Putamen (tissue), 1 donor: ENCODE measurements at places on chromosomes 16 and 17.
A peak's percentile ranks its signal among the peaks of the same experiment; 100 is the strongest.

- no peak for DNase-seq
Measured at GRCh38 chr16:84660973-84661372, 12.7 kb downstream of the KLHL36 start.

DNA sequence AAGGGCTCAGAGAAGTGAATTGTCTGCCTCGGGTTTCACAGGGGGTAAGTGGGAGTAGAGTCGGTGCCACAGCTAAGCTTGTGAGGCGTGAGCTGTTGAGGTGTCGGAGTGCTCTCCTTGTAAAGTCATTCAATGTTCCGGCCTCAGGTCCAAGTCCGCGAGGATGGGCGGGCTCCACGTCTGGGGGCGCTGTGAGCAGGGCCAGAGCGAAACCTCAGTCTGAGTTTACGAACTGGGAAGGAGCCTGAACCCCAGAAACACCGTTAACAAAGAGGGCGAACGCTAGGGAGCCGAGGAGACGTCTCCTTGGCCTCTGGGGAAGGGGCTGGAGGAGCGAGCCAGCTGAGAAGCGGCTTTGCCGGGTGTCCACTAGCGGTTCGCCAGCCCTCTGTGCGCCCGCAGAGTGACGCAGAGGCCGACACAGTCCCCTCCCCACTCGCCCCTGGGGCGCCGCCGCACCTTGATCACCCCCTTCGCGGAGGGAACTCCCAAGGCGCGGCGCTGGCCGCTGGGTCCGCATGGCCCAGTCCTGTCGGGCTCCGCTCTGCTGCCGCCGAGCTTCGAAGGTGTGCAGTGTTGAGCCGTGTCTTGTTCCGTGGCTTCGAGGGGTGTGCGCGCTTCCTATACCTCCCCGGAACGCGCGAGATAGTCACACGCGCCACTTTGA lies 4.9 kb downstream of the IRX3 start:
- DNase-seq: no peak

DNA sequence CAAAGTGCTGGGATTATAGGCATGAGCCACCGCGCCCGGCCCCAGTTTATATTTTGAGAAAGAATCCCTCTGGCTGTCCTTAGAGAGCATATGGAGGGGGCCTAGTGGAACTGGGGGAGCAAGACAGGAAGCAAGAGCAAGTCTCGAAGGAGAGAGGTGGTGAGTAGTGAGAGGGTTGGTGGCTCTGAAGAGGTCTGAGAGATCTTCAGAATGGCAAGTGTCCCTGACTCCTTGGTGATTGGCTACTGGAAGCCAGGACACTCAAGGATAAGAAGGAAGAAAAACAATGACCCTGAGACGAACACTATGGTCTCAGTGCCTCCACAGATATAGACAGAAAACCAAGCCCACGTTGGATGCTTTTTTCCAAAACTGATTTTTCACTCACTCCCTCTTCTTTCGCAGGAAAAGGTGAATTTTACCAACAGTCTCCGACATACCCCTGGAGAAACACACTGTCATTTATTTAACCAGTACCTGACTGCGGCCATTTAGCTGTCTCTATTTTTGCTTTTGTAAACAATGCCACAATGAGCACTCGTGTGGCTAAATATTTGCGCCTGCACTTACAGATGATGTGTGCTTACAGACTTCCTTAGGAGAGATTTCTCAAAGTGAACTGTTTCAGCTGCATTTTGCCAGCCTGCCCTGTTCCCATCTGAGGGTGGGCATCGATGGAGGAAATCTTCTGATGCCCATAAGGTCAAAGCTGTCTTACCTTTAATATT lies 15.9 kb upstream of the DOK4 start:
- DNase-seq: no peak

GRCh38 chr16:79519448-79519847 lies 81.1 kb downstream of the MAF start:
- no peak for DNase-seq

- DNase-seq: no peak
Measured at GRCh38 chr16:81181013-81181720, 57.3 kb upstream of the BCO1 start.

DNA sequence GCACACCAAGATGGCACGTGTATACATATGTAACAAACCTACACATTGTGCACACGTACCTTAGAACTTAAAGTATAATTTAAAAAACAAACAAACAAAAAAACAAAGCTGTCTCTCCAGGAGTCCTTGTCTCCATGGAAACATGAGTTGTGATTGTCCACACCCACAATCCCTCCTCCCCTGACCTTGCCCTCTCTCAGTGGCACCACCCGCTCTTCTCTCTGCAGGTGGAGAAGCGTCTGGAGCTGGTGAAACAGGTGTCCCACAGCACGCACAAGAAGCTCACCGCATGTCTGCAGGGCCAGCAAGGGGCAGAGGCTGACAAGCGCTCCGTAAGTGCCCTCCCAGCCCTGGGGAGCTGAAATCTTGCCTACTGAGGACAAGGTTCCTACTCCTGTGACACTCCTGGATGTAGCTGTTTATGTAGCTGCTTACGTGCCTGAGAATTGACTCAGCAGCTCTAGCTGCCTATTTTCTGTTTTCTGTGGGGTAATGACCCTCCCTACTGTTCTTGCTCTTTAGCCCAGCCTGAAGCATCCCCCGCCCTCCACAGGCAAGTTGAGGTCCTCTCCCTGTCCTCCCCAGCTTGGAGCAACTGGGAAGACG lies 107.0 kb downstream of the ARHGAP44 start:
- no peak for DNase-seq

- DNase-seq: no peak
Measured at GRCh38 chr17:1737531-1738291, 5.0 kb upstream of the SERPINF2 start.

GRCh38 chr17:39212195-39212810 lies 12.2 kb downstream of the RPL19 start:
- DNase-seq: no peak

DNA sequence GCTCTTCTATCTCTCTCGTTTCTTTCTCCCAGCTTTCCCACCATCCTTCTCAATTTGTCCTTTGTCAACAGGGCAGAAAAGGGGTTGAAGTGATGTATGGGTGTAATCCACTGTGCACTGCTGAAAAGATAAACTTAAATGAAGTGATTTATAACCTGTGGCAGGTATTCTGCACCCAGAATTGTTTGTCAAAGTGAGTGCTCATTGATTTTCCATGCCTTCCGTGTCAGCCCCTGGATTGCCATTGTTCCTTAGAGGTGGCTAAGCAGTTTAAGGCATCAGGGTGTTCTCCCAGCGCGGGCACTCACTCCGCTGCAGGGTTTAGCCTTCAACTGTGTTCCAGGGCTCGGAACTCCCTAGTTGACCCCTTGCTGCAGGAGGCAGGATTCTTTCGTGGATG lies 82.9 kb downstream of the PITPNC1 start:
- DNase-seq: no peak

DNA sequence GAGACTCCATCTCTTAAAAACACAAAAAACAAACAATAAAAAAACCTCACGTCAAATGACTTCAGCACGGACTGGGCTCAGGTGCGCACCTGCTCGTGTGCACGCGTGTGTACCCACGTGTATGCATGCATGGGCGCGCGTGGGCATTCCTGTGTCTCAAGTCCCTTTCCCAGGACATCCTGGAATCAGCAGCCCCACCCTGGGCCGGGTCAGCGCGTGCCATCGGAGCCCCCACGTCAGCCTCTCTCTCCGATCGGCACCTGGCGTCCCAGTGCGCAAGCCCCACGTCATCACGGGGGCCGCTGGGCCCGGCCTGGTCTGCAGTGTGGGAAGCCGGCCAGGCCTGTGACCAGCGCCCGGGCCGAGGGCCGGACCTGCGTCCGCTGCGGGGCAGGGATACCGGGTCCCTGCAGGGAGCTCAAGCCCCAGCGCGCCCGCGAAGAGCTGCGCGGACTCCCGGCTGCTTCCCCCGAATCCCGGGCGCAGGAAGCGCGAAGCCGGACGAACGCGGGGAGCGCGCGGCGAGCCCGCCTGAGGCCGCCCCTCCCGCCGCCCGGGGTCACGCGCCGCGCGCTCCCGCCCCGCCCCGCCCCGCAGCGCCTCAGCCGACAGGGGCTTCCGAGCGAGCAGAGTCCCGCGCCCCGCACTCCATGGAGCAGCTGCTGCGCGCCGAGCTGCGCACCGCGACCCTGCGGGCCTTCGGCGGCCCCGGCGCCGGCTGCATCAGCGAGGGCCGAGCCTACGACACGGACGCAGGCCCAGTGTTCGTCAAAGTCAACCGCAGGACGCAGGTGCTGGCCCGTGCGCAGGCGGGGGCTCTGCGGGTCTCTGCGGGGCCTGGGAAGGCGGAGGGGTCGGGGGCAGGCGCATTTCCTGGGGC lies at the start of gene FN3K:
FN3K (plus strand) TSS at position 629 of the 880 bp plus-strand sequence; CDS start at position 651, 22 bp downstream.
- peak; percentile 79 for DNase-seq

DNA sequence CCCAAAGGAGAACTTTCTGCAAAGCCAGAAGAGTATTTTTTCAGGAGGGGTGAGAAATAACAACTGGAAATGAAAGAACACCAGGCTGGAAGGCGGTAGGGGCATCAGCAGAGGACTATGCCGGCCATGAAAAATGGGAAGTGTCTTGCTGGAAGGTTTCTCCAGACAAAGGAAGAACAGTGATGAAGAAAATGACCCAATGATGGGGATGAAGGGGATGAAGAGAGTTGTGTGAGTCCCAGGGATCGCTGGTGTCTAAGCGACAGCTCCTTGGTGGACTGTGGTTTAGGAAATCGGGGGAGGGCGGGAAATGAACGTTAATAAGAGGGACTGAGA lies 623 bp downstream of the TTLL6 start:
- DNase-seq: no peak

- no peak for DNase-seq
Measured at GRCh38 chr17:57284583-57284982, 28.3 kb downstream of the MSI2 start.

GRCh38 chr16:67345401-67345800 lies 18.8 kb downstream of the LRRC36 start:
- no peak for DNase-seq

- no peak for DNase-seq
Measured at GRCh38 chr17:77264617-77265230, 124.0 kb downstream of the SEC14L1 start.

GRCh38 chr16:84271866-84272265 lies 22.8 kb upstream of the WFDC1 start:
- DNase-seq: no peak

- DNase-seq: no peak
Measured at GRCh38 chr16:73086108-73086507, 38.2 kb upstream of the ZFHX3 start.

- DNase-seq: no peak
Measured at GRCh38 chr17:35890774-35891155, 10.6 kb upstream of the CCL5 start.

DNA sequence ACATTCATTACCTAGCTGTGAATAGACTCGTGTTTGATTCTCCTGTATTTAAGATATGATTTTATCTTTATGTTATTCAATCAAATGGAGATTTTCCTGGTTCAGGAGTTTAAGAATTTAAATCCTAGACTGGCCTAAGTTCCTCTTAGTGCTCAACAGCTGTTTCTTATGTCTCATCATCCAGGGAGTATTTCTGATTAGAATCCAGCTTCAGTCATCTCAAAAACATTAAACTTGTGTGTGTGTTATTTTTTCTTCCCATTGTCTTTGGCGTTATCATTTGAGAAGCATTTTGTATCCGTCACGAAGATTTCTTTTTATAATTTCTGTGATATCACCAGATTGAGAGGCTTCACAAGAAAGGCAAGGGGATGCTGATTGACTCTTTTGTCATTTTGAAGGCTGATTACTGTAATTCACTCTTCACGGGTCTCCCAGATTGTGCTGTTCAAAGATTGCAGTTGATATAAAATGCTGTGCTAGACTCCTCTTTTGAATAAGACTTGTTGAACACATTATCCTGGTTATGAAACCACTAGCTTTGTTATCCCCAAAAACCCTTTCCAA lies 204.8 kb downstream of the CDH8 start:
- DNase-seq: no peak

DNA sequence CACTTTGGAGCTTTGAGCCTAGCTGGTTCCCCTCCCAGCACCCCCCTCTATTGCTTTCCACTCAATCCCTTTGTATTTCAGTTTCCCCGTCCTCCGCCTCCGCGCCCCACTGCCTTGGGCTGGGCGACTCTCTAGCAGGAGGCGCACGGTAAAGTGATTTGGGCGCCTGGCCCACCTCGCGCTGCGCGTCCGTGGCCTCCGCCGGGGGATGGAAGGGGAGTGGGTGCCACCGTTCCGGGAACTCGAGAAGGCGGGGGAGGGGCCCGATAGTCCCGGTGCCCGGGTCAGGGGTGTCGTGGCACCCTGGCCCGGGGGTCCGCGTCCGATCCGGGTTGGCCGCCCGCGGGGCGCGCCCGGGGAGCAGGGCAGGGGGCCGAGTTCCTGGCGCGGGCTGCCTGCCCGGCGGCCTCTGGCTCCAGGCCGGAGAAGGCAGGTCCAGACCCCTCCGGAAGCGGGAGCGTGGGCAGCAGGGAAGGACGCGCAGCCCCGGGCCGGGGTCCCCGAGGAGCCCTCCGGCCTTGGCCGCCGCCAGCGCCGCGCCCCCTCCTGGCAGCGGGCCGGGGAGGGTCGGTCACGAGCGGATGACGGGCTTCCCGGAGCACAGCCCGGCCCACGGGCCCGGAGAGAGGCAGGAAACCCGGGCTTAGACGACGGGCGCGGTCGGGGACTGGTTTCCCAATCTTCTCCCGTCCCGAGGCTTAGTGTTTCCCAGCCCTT lies 15.8 kb downstream of the MEOX1 start:
- DNase-seq: no peak
